ENCODE measurements at places on chromosomes 4 and X.

DNA sequence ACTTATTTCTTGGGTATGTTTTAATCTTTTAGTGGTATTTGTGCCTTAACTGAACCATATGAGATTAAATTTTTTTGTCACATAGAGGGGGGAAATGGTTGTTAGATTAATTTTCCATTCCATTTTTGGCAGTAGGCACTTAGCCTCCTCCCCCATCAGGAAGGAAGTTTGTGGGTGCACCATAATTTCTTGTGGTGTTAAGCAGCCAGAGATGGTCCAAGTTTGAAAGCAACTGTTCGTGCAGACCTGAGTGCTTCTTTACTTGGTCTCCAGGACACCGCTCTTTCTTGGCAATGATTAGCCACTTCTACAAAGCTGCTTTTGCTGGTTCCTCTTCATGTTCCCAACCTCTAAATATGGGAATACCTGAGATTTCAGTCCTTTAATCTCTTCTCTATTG is 92.7 kb upstream of the RPL34 start:
- DNase-seq, result no peak

DNA sequence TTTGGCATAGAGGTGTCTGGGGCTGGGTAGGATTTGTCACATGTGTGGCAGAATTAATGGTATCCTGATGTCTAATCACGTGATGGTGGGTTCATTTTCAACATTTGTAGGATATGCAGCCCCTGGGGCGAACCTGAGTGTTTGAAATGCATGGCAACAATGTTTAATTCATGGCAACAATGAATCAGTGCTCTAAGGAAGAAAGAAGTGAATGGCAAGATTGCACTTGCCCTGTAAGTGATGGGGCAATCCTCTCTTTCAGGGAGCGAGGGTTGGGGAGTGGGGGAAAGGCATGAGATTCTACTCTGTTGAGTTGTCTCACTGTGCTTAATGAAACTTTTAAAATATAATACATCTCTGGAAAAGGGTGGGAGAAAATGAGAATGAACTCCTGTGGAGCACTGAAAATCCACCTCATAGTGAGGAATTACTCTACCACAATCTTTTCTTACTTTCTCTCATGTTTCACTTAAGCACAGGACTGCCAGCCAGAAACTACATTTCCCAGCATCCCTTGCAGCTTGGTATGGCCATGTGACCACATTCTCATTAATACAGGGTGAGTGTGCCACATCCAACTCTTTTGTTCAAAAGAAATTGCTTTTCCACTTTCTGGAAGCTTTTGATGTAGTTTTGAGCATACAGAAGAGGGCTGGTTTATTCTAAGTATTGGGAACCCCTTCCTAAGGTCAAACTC is 64.0 kb upstream of the PGM2 start:
- DNase-seq, result peak; percentile 52

- DNase-seq, result peak; percentile 2
Measured at GRCh38 chr4:21992330-21992729, 43.8 kb upstream of the KCNIP4 start.

- no peak for DNase-seq
Measured at GRCh38 chr4:97761445-97762114, 381.7 kb downstream of the STPG2 start.

DNA sequence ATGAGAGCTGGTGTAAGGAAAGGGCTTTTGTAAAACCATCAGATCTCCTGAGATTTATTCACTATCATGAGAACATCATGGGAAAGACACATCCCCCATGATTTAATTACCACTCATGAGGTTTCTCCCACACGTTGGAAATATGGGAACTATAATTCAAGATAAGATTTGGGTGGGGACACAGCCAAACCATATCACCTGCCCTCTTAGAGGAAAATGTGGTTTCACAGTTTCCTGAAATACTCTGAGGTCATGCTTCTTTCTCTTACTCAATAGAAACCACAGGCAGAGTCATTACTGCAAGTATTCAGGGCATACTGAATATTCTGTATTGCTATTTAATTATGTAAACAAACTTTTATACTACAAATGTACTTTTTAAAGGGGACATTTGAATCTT is 1453.3 kb downstream of the PCDH18 start:
- peak; percentile 29 for DNase-seq

GRCh38 chrX:150752124-150752523 is 58.9 kb downstream of the MTMR1 start:
- no peak for DNase-seq

DNA sequence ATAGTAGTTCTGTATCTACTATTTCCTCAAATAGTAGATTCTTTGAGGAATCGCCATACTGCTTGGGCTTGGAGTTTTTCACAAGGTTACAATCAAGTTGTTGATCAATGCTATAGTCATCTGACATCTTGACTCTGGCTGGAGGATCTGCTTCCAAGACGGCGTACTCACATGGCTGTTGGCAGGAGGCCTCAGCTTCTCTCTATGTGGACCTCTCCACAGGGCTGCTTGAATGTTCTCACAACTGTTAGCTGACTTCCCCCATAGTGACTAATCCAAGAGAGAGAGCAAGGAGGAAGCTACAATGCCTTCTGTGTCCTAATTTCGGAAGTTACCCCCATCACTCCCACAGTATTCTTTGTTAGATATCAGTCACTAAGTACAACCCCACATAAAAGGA is 10.3 kb downstream of the EGFL6 start:
- no peak for DNase-seq

GRCh38 chr4:7402526-7402925 is 32.2 kb downstream of the PSAPL1 start:
- DNase-seq, result no peak

GRCh38 chrX:72316408-72317110 is 10.8 kb upstream of the CITED1 start:
- no peak for DNase-seq

- no peak for DNase-seq
Measured at GRCh38 chr4:8149664-8150063, 8.9 kb downstream of the ABLIM2 start.

GRCh38 chr4:52999626-53000025 is 137.5 kb downstream of the RASL11B start:
- no peak for DNase-seq

DNA sequence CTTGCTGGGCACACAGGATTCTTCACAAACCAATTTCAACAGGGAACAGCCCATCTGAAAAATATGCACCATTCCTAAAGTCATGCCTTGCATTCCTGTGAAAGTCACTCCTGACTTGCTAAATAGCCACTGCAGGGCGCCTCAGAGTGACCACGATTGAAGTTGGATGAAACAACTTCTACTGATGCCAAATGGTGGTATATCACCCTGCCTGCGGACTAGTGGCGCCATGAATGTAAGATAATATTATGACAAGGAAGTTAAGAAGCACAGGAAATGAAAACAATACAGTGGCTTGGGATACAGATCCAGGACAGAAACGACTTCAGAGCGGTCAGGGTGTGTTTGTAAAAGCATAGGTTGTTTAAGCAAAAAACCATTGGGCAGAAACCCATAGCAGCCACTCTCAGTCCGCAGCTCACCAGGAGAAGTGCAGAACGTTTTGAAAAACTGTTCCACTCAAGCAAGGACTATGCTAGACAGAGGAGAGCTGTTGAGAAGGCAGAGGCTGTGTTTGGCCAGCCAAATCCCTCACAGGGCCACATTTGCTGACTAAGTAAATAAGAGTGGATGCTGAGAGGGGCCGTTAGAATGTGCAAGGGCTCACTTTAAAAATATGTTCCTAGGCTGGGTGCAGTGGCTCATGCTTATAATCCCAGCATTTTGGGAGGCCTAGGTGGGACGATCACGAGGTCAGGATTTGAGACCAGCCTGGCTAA is 250.4 kb downstream of the PTTG2 start:
- peak; percentile 21 for DNase-seq

DNA sequence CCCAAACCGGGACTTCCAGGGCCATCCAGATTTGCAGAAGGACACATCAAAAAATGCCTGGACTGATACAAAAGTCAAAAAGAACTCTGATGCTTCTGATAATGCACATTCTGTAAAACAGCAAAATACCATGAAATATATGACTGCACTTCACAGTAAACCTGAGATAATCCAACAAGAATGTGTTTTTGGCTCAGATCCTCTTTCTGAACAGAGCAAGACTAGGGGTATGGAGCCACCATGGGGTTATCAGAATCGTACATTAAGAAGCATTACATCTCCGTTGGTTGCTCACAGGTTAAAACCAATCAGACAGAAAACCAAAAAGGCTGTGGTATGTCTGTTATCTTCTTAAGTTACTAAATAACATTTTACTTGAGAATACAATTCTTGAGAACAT is 9.2 kb downstream of the PLK4 start:
- no peak for DNase-seq

DNA sequence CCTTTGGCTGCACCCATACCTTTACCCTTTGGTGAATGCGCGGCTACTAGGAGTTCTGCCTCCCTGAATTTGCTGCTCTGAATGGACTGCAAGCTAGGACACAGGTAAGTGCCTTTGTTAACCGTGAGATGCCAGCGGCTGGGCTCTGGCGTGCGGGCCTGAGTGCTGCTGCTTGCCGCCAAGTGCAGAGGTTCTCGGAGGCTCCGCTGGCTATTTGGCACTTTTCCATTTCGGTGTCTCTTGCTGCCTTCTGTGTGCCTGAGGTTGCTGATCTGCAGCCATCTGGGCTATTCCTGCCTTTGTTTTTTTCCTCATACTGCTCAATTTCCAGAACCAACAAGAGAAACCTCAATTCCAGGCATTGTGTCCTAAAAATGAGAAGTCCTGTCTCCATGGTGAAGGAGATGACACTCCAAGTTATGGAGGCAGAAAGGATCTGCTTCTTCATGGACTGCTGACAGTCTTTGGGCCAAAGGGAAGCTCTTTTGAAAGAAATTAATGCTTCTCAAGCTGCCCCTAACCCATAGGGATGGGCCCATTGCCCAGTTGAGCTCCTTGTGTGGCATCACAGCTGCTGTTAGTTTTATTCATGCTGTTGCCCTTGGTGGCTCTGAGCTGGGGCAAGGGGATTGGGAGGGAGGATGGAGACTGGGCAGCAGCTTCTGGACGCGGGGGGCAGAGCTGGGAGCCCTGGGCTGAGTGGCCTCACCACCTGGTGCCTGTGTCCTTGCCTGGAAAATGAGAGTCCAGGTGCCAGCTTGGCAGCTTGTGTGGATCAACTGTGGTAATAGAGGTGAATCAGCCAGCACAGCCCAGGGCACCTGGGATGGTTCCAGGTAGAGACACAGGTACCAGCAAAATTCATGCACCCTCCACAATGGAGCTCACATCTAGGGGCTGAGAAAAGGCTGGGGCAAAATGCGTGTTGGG is 3.8 kb upstream of the TBC1D14 start:
- DNase-seq, result no peak

- DNase-seq, result no peak
Measured at GRCh38 chr4:5026371-5026770, 7.1 kb upstream of the CYTL1 start.

DNA sequence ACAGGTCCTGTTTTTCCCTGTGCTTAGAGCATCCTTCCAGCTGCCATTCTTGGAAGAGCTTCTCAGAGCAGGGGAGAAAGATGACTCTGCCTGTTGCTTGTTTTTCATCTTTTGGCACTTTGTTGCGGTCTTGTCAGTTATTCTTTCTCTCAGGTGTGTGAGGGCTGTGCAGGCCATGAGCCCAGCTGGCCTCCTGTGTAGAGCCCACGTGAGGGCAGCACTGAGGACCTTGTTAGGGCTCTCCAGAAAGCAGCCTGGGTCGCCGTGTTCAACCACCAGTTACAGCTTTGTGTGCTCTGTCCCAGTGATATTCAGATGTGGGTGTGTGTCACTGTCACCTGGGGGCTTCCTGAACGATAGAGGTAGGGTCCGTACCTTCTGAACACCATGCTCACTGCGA is 52.8 kb downstream of the NOP14 start:
- DNase-seq, result no peak

DNA sequence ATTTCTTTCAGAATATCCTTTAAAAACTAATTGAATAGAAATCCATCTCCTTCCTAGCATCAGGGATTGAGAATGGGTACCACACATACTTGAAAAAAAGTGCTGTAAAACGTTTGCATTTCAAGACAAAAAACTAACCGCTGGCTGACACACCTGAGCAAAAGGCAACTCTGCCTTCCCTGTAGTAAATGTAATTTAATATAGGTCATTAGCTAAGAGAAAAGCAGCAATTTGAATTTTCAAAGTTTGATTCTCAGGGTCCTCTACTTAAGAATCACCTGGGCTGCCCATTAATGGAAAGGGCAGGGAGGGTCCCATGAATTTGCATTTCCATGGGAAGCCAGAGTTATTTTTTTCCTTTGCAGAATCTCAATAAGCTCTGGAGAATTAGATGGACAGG is 40.5 kb upstream of the SPP1 start:
- DNase-seq, result no peak

DNA sequence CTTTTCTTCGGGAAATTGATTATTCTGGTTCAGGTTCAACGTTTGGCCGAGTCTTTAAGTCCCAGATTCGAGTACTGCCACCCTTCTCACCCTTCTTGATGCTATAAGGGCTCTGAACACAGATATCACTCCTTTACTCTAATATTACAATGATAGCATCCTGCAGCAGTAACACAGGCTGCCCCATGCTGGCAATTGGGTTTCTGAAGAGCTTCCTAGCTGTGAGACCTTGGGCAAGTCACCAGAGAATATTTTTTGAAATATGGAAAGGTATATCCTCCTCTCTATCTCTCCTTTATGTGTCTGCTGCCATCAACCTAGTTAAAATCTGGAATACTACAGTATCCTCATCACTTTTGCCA is 297 bp upstream of the MTMR8 start:
- no peak for DNase-seq

- DNase-seq, result no peak
Measured at GRCh38 chr4:182268966-182269365, 25.8 kb downstream of the TENM3 start.

- no peak for DNase-seq
Measured at GRCh38 chr4:48945981-48946380, 39.4 kb upstream of the OCIAD2 start.

GRCh38 chr4:127771535-127772275 is 10.4 kb upstream of the HSPA4L start:
- DNase-seq, result no peak

- no peak for DNase-seq
Measured at GRCh38 chrX:38804682-38805431, 3.6 kb downstream of the MID1IP1 start.

GRCh38 chr4:86497131-86497530 is 97.0 kb upstream of the PTPN13 start:
- DNase-seq, result no peak

- no peak for DNase-seq
Measured at GRCh38 chr4:155914782-155915181, 11.3 kb downstream of the TDO2 start.

DNA sequence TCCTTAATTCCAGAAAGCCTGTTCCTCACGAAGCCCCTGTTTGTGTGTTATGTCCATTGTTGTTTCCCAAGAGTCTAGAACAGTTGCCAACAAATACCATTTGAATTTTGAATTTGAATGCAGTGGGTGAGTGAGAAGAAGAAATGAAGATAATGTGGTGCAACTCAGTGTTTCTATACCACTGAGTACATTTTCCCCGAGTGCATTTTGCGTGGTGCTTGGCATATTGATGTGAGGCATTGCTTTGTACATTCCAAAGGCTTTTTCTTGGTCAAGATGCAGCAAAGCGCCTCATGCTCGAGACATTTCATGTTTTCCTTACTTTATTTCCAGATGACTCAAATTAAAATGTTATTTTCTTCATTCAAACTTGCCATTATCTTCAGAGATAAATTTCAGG is 253.1 kb upstream of the RPS6KA3 start:
- no peak for DNase-seq

GRCh38 chr4:120291541-120291940 is 224.9 kb upstream of the MAD2L1 start:
- DNase-seq, result no peak

Data from brain microvascular endothelial cell (primary cell).